ENCODE measurements at places on chromosomes 2 and 18.
A peak's percentile ranks its signal among the peaks of the same experiment; 100 is the strongest.

DNA sequence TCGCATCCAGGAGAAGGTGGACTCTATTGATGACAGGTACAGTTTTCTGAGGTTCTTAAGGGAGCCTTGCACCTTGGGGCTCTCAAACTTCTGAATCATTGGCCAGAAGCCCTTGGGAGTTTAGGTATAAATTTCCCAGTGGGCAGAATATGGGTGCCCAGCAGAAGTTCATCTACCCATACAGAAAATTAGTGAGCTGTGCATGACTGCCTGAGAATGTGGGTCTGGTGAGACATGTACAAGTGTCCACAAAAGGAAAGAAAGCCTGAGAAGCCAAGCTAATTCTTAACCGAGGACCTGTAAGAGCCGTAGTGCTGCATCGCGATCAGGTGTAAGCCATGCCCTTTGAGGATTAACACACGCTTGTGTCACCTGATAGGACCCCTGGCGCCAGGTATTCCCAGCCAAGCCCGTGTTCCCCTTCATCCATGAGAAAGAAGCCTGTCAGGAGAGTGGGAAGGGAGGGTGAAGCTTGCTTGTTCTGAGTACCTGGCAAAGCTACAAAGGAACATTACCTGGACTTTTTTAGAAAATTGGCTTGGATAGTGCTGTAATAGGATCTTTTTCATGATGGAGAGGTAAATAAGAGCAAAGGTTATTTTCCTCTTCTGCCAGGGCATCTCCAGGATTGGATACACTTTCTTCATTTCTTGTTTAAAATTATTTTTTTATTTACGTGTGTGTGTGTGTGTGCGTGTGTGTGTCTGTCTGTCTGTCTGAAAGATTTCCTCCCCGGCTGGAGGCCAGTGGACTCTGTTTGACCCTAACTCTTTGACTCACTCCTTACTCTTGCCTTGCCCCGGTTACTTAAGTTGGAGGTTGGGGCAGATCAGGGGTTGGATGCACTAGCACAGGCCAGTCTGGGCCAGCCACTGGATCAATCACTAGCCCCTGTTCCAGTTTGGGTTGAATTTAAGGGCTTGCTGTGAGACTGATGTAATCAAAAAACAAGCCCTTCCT lies 90.4 kb upstream of the EML6 start:
- no peak for DNase-seq

- no peak for DNase-seq
These were observed 23.7 kb upstream of the ST8SIA3 start for GRCh38 chr18:57328665-57329064.

DNA sequence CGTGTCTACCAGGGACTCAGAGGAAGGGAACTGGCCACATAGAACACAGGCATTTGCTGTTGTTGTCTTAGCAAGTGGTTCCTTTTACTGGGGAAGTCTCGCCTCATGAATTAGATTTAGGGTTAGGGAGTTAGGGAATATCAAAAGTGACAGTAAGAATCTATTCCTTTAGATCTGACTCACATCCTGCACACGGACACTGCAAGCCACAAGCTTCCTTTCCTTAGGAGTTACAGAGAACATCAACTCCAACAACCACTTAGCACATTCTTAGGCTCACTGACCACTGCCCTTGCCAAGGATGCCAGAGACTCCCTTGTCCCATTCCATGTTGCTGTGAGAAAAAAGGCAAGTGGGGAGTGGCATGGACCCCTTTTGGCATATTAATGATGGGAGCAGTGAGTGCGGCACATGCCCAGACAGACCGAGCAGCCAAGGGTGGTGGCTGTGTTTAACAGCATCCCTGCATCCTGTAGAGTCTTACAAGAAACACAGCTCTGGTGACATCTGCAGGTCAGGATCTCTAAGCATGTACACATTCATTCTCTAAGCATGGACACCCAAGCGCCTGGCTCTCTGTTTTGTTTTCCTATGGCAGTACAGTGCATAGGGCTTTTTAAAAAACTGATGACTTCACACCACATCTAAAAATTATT lies 745.6 kb upstream of the RAB6C start:
- peak; percentile 53 for DNase-seq

DNA sequence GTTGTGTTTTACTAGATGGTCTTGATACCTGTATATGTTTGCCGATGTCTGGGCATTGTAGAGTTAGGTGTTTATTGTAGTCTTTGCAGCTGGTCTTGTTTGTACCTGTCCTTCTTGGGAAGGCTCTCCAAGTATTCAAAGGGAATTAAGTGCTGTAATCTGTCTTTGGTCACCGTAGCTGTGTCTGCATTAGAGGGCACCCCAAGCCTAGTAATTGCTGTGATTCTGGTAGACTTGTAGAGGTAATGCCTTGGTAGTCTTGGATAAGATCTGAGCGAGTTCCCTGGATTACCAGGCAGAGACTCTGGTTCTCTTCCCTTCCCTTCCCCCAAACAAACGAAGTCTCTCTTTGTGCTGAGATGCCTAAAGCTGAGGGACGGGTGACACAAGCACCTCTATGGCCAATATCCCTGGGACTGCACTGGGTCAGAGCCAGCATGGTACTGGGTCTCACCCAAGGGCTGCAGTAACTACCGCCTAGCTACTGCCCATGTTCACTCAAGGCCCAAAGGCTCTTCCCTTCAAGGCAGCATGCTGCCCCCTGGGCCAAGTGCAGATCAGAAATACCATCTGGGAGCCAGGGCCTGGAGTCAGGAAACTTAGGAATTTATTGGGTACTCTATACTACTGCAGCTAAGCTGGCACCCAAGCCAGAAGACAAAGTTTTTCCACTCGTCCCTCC lies 27.1 kb downstream of the STPG4 start:
- no peak for DNase-seq

GRCh38 chr2:70014959-70015358 lies 53.5 kb upstream of the ASPRV1 start:
- no peak for DNase-seq

DNA sequence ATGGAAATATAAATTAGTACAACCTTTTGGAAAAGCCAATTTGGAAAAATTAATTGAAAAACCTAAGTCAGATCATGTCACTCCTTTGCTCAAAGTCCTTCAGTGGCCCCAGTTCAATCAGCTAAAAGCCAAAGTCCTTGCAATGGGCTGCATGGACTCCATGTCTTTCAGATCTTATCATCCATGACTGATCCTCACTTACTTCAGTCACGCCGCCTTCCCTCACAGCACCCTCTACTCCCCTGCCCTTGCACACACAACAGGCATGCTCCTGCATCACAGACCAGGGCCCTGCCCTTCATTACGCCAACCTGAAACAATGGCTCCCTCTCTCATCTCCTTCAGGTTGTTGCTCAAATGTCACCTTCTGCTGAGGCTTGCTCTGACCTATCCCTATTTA lies 15.6 kb downstream of the KANSL3 start:
- no peak for DNase-seq
